ENCODE measurements at places on chromosomes 6 and 20.

GRCh38 chr6:155909710-155910109, 454.1 kb upstream of the NOX3 start:
- DNase-seq = no peak

- no peak for DNase-seq
Observed at GRCh38 chr6:165178056-165178455, 131.3 kb downstream of the C6orf118 start.

- no peak for DNase-seq
Observed at GRCh38 chr20:48455651-48456365, 372.0 kb downstream of the PREX1 start.

DNA sequence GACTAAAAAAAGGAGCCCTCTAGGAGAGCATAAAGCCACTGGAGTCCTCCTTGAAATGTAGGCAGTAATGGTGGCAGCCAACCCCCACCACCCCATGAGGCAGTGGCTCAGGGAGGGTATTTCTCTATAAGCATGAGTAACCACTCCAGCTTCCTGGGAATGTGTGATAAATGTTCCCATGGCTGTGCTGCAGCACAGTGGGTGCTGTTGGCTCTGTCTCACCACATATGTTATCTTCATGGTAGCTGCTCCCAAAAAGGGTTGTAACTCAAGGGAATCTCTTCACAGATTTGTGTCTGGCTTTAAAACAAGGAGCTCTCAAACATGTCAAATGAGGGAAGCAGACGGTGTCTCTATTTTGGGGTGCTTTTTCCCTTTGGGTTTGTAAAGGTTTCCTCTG, 7.5 kb upstream of the PHACTR1 start:
- DNase-seq = no peak

DNA sequence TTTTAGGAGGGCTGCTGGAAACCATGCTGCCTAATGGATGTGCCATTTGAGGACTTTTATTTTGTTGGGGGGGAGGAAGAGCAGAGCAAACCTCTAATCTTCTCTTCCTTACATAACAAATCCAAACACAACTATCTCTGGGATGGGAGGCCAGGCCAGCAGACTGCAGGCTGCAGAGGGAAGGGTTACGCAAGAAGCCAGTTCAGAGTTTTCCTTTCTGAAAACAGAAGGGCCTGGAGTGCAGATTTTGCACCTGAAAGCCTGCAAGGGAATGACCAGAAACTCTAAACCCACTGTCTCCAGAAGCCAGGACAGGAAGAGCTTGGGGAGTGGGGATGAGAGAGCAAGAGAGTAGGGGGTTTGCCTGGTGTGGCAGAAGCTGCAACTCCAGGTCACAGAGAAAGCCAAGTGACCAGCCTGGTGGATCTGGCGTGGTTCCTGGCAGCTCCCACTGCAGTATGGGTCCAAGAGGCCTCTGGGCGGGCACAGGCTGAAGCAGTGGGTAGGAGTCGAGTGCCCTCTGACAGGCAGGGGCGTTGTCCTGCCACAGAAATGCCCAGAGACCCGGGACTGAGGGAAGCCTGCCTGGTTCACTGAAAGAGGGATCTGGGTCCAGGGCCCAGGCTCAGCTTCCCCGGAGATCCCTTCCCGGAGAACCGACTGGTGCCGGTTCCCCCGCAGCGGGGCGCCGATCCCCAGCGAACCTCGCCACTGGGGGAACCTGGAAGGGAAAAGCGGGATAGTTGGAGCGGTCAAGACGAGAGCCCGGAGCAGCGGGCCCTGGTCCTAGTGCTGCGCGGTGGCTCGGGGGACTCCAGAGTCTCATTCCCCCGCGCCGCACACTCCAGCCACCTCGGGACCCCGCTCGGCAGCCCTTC, 6.7 kb downstream of the MAFB start:
- DNase-seq = no peak

DNA sequence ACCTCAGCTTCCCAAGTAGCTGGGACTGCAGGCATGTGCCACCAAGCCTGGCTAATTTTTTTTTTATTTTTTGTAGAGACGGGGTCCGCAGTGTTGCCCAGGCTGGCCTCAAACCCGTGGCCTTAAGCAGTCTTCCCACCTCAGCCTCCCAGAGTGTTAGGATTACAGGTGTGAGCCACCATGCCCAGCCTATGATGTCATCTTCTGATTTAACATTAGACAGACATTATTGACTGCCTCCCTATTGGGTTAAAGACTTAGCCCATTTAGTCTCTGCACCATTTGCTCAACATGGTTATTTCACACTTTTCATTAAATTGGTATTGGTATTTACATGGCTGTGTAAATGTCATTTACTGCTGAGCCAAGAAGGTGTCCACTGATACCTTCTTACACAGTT, 46.1 kb downstream of the DEK start:
- no peak for DNase-seq

DNA sequence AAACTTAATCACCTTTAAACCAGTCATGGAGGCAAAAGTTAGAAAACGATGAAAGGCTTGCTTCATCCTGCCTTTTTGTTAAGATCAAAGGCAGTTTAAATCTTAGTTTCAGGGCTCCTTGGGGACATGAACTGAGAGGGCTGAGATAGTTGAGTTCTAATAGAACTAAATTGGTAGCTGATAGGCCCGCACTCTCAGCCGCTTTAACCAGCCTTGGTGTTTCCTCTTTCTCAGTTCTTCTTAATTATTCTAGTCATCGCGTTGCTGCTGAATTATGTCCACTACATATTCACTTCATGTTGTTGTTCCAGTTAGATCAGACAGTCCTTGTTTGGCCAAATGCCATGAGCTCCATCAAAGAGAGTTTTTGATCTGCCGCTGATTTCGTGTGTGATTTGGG, 72.5 kb downstream of the ANKS1A start:
- no peak for DNase-seq

- DNase-seq = no peak
Observed at GRCh38 chr6:36804563-36804962, 34.7 kb downstream of the CPNE5 start.

DNA sequence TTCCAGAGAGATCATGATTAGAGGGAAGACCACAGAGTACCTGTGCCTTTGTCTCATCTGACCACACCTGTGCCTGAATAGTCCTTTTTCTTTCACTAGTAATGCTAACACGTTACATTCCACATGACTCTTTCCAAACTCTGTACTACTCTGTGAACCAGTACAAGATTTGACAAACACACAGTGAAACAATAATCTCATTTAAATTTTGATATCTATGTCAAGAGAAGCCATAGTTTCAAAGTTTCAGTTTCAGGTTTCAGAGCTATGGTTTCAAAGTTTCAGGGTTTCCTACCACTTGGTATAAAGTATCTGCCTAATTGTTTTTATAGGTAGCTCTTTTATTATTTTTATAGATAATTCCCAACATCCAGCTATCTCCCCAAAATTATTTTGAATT, 62.0 kb upstream of the PHACTR2 start:
- DNase-seq = no peak

- no peak for DNase-seq
Observed at GRCh38 chr6:28134716-28135115, 7.0 kb upstream of the ZKSCAN8 start.

- DNase-seq = no peak
Observed at GRCh38 chr20:35641743-35642142, 23.0 kb downstream of the CPNE1 start.

- DNase-seq = peak; percentile 37
Observed at GRCh38 chr6:168619560-168620314, 178.8 kb downstream of the SMOC2 start.

DNA sequence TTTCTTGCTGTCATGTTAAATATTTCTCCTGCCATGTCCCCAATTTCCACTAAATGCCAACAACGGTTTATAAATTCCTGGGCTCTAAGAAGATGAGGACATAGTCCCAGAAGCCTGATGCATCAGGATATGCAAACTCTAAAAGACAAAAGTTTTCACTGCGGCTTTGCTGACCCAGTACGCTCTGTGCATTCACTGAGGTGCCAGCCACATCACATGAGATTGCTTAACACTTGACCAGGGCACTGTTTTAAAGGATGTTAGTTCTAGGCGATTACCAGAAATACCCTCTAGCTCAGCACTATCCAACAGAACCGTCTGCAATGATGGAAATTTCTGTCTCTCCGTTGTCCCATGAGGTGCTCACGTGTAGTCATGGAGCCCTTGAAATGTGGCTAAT, 19.9 kb upstream of the ADTRP start:
- no peak for DNase-seq

GRCh38 chr6:163165922-163166321, 248.6 kb upstream of the QKI start:
- DNase-seq = no peak

- peak; percentile 53 for DNase-seq
Observed at GRCh38 chr20:34703424-34704176, 544 bp upstream of the TP53INP2 start.

DNA sequence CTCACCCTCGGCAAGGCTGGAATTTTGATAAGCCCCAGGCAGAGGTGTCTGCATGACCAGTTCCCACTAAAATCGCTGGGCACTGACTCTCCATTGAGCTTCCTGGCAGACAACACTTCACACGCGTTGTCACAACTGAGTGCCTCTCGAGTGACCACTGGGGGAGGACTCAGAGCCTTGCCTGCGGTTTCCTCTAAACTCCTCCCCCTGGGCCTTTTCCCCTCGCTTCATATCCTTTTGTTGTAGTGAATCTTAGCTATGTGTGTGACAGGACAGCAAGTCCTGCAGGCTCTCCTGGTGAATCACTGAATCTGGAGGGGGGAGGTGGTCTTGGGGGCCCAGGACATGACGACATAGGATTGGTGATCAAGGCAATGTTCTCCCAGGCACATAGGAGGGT, 670.8 kb downstream of the PRKN start:
- no peak for DNase-seq

GRCh38 chr20:58787211-58788005, 63.3 kb downstream of the GNAS-AS1 start:
- no peak for DNase-seq

GRCh38 chr6:148697895-148698440, 48.9 kb upstream of the UST start:
- DNase-seq = no peak

DNA sequence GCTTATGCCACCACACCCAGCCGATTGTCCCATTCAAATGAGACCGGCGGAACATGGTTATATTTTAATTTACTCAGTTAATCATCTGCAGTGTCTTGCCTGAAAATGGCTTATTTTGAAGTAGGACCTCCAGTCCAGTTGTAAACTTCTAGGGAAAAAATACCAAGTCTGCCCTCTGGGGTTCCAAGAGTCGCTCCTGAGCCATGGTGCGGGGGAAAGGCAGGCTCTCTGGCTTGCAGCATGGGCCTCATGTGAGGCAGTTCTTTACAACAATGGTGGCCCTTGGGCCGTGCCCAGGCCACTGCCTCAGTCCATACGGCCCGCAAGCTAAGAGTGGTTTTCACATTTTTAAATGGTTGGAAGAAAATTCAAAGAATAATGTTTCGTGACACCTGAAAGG, 62.7 kb upstream of the XRN2 start:
- DNase-seq = no peak

DNA sequence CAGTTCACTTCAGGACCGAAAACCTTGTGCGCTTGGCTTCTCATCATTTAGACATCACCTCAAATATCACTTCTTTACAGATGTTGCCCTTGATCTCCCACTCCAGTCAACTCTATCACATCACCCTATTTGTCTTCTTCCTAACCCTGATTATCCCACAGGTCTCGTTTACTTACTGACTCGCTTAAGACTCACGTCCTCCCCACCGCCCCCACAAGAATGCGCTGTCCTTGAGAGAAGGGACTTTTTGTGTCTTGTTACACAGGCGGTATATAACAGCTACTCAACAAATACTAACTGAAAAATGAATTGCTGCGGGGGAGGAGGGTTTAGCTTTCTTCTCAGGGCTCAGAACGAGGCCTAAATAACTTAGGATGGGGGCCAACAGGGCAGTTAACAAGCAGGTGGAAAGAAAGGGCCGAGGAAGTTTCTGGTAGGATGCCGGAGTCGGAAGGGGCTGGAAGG, 527 bp downstream of the TOMM34 start:
- peak; percentile 74 for DNase-seq

GRCh38 chr6:147958683-147959082, 384.0 kb upstream of the SASH1 start:
- no peak for DNase-seq

DNA sequence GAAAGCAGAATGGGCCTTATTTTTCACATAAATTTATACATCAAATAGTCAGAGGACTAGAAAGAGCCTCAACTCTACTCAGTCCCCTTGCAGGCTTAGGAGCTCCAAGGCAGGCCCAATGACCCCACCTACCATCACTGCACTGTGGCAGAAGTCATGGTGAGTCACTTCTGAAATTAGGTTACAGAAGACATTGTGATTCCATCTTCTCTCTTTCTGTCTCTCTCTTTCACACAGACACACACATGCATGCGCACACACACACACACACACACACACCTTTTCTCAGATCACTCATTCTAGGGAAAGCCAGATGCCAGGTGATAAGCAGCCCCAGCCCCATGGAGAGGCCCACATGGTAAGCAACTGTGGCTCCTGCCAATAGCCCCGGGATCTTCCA, 103.8 kb downstream of the C6orf118 start:
- DNase-seq = no peak

- DNase-seq = no peak
Observed at GRCh38 chr6:11328613-11329247, 96.3 kb upstream of the NEDD9 start.

GRCh38 chr6:37014667-37015066, 9.2 kb downstream of the FGD2 start:
- no peak for DNase-seq

DNA sequence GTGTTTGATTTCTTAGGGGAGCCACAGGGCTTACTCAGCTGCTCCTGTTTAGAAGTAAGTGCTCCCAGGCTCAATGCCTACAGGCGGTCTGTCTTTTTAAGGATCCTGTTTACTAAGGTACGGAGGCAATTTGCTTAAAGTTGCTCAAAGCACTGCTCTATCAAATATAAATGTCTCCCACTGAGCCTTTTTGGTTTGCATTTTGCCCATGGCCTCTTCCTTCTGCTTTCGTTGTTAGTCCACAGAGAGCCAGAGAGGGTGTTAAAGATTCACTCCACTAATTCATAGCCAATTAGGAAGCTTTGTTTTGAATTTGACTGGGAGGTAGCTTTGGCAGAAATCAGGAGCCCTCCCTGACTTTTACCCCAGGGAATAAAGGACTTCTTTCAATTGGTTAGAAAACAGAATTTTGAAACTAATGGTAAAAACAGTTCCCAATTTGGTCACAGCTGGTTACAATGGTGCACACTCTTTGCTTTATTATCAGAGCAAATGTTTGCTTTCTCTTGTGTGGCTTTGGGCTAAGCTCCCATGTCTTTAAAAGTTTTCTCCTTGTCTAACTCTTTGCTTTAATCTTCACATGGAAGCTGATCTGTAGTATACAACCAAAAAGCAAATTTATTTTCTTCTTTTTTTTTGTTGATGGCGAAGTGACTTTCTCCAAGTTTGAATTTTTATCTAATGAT, 126.2 kb downstream of the IMPG1 start:
- no peak for DNase-seq

GRCh38 chr6:14354919-14355572, 237.5 kb downstream of the CD83 start:
- peak; percentile 48 for DNase-seq

DNA sequence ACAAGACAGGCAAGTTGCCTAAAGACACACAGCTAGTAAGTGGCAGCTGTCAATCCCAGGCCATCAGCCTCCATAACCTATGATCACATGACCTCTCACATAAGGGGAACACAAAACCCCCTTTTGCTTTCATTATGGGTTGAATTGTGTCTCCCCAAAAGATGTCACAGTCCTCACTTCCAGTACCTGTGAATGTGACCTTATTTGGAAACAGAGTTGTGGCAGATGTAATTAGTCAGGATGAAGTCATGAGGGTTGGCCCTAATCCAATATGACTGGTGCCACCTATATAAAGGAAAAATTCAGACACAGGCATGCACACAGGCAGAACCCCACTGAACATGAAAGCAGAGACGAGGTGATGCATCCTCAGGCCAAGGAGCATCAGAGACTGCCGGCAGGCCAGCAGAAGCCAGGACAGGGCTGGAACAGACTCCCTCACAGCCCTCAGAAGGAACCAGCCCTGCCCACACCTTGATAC, 33.6 kb downstream of the GFOD1 start:
- peak; percentile 66 for DNase-seq

All from activated T-cell treated with anti-CD3 and anti-CD28 coated beads, Interleukin-2, amount 50 U/mL, for 24 hours (primary cell).